Activated CD4-positive, alpha-beta T cell treated with anti-CD3 and anti-CD28 coated beads for 24 hours (primary cell): ENCODE measurements at places on chromosomes 6 and 20.

DNA sequence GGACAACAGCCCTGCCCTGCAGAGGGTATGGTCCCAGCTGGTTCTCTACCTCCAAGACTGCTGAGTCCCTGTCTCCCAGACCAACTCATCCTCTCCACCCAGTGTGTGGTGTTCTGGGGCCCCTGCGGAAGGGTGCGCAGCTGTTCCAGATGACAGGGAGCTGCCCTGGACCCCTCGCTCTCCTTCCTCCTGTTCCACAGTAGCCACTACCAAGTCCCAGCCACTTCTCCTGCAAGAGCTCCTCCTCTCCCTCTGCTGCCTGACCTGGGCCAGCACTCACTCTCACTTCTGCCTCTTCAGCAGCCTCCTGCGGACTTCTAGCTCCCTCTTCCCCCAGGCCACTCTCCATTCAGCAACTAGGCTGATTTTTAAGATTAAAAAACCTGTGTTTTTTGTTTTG lies 40.1 kb upstream of the TMEM181 start:
- no peak for DNase-seq

DNA sequence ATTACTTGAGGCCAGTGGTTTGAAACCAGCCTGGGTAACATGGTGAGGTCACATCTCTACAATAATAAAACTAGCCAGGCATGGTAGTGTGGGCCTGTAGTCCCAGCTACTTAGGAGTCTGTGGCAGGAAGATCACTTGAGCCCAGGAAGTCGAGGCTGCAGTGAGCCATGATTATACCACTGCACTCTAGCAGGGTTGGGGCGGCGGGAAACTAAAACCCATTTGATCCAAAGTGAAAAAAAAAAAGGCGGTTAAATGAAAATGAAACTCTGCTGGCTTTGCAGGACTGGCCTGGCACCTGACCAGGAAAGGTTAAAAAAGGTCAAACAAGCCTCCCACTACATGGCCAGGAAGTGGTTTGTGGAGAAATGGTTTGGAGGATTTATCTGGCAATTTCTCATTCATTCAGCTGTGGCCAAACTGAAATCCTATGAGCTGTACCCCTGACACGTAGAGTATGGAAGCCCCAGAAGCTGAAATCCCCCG lies 36.6 kb downstream of the MTRES1 start:
- DNase-seq = no peak

- no peak for DNase-seq
Observed at GRCh38 chr6:30530014-30530413, 26.3 kb downstream of the GNL1 start.

DNA sequence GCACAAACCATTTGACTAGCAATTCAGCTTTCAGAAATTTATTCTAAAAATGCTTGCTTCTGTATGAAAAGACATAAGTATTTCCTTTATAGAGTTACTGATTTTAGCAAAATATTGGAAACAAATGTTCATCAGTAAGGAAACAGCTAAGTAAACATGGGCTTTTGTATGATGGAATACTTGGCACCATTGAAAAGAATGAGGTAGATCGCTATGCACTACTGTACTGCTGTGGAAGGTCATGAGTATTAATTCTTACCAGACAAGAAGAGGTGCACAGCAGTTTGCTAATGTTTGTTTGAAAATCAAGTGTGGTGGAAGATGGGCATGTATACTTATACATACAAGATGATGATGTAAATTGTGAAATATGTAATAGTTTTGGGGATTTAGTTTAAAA lies 73.0 kb downstream of the FARS2 start:
- DNase-seq = no peak

GRCh38 chr20:57656252-57656820 lies 36.1 kb upstream of the ZBP1 start:
- DNase-seq = no peak

DNA sequence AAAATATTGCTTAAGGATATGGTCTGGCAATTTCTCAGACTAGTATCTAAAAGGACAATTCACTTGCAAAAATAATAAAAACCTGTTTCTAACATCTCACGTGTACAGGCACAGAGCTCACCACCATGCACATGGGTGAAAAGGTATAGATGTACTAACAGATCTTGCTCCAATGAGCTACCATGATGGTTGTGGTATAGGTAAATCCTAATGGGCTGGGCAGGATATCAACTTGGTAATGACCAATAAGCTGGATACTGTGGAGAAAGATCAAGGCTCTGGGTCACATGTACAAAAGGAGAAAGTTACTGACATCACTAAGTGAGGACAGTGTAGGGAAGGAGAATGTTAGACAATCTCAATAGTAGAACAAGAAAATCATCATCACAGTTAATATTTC lies 111.0 kb upstream of the NUP153 start:
- DNase-seq = no peak

- DNase-seq = no peak
Observed at GRCh38 chr6:82248273-82248735, 760 bp upstream of the IBTK start.

DNA sequence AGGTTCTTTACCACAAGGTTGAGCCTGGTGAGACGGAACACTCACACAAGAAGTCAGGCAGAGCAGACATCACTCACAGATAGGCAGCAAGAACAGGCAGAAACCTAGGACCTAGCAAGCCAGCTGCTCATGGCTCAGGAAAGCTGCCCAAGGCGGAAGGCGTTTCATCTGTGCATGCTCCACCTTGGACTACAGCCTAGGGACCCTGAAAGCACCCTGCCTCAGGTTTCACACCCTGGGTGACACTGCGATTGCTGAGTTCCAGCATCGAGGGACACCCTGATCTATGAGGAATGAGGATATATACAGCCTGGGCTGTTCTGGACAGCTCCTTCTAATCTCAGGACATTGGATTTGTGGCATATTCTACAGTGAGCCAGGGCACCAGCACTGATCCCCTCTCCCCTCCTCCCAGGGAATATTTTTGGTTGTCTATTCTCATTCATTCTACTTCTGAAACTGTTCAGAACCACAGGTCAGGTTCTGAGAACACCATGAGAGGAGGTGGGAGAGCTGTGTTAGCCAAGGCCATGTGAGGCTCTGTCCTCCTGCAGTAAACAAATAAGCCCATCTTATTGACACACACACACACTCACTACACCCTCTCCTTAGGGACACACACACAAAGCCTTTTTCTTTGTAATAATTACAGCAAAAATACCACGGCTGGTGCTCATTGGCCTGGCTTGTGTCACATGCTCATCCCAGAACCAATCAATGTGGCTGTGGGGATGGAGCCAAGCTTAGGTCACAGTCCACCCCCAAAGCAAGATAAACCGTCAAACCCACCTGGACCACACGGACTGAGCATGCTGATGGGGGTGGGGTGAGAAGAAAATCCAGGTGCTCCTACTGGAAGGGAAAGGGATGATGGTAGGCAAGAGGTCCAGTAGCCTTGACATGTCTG lies 26.3 kb upstream of the PMEPA1 start:
- DNase-seq = no peak

- peak; percentile 23 for DNase-seq
Observed at GRCh38 chr20:34069341-34070078, 42.5 kb downstream of the EIF2S2 start.

DNA sequence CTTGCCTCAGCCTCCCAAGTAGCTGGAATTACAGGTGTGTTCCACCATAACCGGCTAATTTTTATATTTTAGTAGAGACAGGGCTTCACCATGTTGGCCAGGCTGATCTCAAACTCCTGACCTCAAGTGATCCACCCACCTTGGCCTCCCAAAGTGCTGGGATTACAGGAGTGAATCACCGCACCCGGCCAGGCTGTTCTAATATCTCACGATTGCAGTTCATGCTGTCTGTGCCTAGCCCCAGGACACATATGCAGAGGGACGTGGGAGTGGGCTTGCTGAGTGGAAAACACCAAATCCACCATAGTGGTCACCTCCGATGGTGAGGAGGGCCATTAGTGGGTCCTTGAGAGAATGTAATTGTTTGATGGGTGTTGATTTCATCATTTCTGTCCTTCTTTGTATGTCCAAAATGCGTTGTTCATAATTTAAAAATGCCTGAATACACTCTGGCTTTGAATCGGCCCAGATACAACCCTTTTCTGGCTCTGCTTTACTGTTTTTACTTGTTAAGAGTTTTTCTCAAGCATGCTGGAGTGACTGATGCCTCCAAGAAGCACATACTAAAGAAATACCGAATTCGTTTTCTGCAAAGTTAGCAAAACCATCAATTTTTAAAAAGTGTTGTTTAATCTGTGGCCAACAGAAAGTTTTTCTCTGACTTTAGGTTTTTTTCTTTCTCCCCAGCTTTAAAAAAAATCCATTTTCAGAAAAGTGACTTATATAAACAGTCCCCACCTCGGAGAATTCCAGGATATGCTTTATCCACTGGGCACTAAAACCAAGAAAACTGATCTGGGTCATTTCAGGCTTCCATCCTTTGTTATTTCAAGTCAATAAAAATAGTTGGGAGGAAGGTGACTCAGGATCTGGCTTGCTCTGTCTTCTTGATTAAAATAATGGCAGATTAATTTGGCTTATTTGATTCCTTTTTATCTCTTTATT lies 18.8 kb upstream of the RALGAPA2 start:
- DNase-seq = no peak

DNA sequence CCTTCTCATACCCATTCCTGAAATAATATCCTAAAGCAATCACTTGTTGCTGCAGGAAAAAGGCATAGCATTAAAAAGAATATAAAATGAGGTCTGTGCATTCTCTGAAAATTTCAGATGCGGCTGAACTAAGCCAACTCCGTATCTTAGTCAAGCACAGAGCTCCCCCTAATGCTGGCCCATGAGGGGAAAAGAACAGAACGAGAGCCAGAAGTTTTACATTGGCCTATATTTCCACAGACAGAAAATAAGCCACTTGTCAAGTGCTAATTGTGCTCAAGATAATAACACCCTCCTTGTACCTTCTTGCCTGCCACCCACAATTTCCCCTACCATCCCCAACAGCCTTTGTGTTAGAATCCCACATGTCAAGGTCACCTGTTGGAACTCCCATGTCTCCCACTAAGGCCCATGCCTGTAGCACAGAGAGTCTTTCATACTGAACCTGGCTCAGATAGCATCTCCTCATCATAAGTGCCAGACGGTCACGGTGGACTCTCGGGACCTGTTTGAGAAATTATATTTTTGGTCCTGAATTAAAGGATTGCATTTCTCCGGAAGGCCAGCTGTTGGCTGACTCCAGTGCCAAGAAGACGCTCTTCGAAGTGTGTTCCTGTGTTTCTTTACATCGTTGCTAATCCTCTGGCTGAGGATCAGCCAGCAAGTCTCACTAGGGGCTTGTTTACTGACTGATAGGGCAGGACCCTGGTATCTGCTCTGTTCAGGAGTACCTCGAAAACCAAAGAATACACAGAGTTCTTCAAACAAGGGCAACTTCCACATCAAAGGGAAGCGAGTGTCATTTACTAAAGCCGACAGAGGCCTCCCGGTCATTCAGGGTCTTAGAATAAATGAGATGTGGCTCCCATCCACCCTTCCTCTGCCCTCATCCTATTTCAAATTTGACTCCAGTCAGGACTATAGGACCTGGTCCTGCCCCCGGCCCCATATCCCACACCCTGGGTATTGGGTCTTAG lies 183.4 kb upstream of the FBXL4 start:
- DNase-seq = no peak

GRCh38 chr6:42745083-42745639 lies 742 bp downstream of the TBCC start:
- DNase-seq = no peak

DNA sequence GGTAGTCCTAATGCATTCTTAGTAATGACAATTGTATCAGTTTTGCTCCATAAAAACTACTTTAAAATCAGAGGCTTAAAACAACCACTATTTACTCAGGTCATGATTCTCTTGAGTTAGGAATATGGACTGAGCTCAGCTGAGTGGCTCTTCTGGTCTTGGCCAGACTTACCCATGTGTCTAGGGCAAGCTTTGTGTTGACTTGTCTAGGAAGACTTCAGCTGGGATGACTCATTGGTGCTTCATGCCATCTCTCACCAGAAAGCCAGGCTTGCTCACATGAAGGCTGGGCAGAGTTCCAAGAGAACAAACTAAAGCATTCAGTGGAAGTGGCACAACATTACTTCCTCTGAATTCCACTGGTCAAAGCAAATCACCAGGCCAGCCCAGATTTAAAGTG lies 155.3 kb downstream of the DHX35 start:
- no peak for DNase-seq

DNA sequence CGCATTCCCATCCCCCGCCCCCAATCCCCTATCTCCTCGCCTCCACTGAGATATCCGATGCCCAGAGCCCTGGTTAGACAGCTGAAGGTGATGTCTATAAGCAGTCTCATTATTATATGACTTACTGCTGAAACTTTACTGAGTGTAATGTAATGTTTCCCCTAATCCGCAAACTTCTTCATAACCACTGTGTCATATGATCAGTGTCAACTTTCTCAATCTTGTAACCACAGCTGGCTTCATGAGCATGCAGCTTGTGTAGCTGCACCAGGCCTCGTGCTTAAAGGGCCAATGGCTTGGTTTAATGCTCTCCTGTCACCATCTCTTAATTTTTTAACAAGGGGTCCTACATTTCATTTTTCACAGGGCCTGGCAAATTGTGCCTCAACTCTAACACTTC lies 8.1 kb downstream of the ASIP start:
- no peak for DNase-seq

GRCh38 chr20:59749301-59749700 lies 145.0 kb downstream of the PHACTR3 start:
- no peak for DNase-seq

DNA sequence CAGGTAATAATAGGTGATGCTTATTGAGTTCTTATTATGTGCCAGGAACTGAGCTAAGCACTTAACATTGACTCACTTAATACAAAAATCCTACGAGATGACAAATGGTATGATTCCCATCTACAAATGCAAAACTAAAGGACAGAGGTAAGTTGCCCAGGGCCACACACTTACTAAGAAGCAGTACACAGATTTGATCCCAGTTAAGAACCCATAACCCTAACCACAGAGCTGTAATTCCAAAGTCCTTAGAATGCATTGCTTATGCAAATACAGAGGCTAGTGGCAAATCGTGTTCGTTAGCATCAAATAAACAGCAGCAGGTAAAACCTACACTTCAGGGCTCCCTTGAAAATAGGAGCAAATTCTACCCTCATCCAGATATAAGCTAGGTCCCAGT lies 104.0 kb downstream of the SASH1 start:
- no peak for DNase-seq

GRCh38 chr20:32510120-32510600 lies 75.0 kb downstream of the NOL4L start:
- no peak for DNase-seq

DNA sequence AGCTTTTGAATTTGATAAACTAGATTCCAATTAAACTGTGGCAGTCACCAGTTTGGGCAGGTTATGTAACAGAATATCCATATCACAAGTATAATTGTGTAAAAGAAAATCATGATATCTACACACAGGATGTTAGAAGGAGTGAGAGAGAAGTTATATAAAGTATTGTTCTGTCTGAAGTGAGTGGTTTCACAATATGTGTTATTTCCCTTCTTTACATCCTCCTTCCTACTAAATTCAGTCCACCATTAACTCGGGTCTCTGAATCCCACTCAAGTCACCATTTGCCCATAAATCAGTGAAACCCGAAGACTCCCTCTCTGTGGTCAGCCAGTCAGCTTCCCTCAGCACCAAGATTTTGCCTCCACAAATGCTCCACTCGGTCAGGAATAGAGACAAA lies 796 bp downstream of the HLA-DQB1 start:
- DNase-seq = no peak
